ENCODE measurements at places on chromosomes 12 and 14.

DNA sequence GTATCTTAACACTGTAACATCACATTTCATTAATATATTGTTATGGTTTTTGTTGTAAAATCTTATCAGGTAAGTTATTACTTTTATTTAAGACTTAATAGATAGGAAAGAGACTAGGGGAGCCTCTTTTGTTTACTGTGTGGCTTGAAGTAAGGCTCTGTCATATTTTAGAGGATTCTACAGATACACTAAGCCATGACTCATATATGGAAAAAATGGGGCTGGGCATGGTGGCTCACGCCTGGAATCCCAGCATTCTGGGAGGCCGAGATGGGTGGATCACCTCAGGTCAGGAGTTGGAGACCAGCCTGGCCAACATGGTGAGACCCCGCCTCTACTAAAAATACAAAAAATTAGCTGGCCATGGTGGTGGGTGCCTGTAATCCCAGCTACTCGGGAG is 23.6 kb upstream of the NPFF start:
- no peaks in the 10 kb centered on the region for H3K27me3 ChIP-seq
- DNase-seq = no peak
- no peaks in the 10 kb centered on the region for H3K4me1 ChIP-seq
- H3K4me3 ChIP-seq = no peak overlapping the region
- H3K27ac ChIP-seq = no peak overlapping the region

- no peaks in the 10 kb centered on the region for H3K27me3 ChIP-seq
- H3K4me1 ChIP-seq = peaks cover 13% of the 10 kb centered on the region
- no peak overlapping the region for H3K27ac ChIP-seq
- H3K36me3 ChIP-seq = no peaks in the 10 kb centered on the region
Measured at GRCh38 chr14:44988694-44989093, 26.7 kb downstream of the TOGARAM1 start.

DNA sequence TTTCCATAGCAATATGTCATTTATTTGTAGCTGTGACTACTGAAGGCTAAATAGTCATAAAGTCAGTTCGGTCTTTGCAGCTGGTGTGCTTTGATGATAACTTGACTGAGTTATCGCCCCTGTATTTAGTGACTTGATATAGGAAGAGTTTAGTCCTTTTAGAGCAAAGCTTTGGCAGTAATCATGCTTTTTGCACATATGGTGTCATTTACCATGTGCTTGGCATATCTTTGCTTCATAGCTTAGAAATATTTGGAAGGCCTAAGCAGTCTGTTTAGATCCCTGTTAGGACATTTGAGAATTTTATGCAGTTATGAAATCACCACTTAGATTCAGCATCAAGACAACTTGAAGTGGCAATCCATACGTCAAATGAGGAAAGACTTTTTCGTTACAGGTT is 31.6 kb downstream of the POLR3B start:
- H3K4me1 ChIP-seq = no peaks in the 10 kb centered on the region
- no peak for DNase-seq
- H3K27ac ChIP-seq = no peak overlapping the region
- no peaks in the 10 kb centered on the region for H3K27me3 ChIP-seq
- H3K4me3 ChIP-seq = no peak overlapping the region
- no peaks in the 10 kb centered on the region for H3K36me3 ChIP-seq

- no peaks in the 10 kb centered on the region for H3K27me3 ChIP-seq
- H3K36me3 ChIP-seq = no peaks in the 10 kb centered on the region
- H3K4me1 ChIP-seq = no peaks in the 10 kb centered on the region
- no peak overlapping the region for H3K4me3 ChIP-seq
Measured at GRCh38 chr12:24152270-24152669, 202.8 kb upstream of the SOX5 start.

- H3K4me3 ChIP-seq = no peak overlapping the region
- no peak for DNase-seq
- peaks cover 6% of the 10 kb centered on the region for H3K4me1 ChIP-seq
- no peaks in the 10 kb centered on the region for H3K36me3 ChIP-seq
- H3K27ac ChIP-seq = no peak overlapping the region
Measured at GRCh38 chr12:106058256-106059182, 80.2 kb downstream of the NUAK1 start.

DNA sequence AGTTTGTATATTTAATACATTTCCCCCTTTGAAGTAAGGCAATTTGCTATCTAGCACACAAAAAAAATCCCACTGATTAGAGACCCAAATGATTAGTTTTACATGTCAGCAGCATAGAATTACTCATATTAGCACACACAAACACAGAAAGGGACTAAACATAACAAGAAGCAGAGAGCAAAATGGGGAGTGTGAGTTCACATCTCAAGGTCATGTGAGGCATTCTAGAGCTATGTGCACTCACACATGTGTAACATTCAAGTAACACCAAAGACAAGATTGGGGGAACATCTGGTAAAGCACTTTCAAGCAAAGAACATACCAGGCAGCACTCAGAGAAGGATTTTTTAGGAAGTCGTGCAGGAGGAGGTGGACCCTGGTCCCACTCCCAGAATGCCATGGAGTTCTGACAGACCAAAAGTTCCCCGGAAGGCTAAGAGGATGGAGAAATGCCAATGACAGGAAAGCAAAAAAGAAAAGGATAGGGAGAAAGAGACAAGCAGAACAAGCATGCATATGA is 105.8 kb upstream of the SINHCAF start:
- no peaks in the 10 kb centered on the region for H3K4me1 ChIP-seq
- no peaks in the 10 kb centered on the region for H3K36me3 ChIP-seq
- no peak overlapping the region for H3K27ac ChIP-seq
- no peak overlapping the region for H3K4me3 ChIP-seq
- DNase-seq = no peak
- H3K27me3 ChIP-seq = no peaks in the 10 kb centered on the region

- H3K36me3 ChIP-seq = no peaks in the 10 kb centered on the region
- no peaks in the 10 kb centered on the region for H3K4me1 ChIP-seq
- no peak for DNase-seq
- no peak overlapping the region for H3K4me3 ChIP-seq
Measured at GRCh38 chr14:36006623-36007022, 169.9 kb downstream of the PTCSC3 start.

DNA sequence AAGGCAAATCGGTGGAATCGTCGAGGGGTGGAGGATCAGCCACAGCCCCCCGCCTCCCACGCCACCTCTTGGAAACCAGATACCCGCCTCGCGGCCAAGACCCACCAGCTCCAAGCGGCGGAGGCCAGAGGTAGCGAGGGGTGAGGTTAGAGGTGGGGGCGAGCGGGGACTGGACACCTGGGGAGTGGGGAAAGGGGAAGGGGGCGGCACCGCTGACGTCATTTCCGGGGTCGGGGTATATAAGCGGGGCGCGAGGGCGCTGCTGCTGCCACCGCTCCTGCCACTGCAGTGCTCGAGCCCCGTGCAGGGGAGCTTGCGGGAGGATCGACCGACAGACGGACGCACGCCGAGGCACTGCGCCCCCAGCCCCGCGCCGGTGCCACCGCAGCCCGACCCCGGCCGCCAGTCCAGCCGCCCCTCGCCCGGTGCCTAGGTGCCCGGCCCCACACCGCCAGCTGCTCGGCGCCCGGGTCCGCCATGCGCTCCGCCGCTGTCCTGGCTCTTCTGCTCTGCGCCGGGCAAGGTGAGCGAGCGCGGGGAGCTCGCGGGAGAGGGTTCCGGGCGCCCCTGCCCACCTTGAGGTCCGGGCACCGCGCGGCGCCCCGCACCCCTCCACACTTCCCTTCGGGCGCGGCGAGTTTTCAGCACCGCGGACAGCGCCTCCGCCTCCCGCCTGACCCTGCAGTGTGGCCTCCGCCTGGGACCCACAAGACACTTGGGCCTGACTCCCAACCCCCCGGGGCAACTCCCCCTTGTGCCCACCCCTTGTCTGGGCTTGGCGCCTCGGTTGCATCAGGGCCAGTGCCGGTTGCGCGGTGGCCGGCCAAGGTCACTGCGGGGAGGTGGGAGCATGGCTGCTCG is at the start of gene CHGA:
Gene CHGA, plus strand, starts transcription at position 268 of the 861 bp plus-strand sequence. Its CDS starts 210 bp downstream, at position 478.
- H3K27me3 ChIP-seq = no peaks in the 10 kb centered on the region
- DNase-seq = no peak
- H3K4me1 ChIP-seq = no peaks in the 10 kb centered on the region
- no peak within 1 kb of the TSS for H3K27ac ChIP-seq
- H3K36me3 ChIP-seq = no peaks in the 10 kb centered on the region

- H3K27ac ChIP-seq = no peak overlapping the region
- H3K27me3 ChIP-seq = no peaks in the 10 kb centered on the region
- no peak overlapping the region for H3K4me3 ChIP-seq
- DNase-seq = no peak
- no peaks in the 10 kb centered on the region for H3K4me1 ChIP-seq
- H3K36me3 ChIP-seq = no peaks in the 10 kb centered on the region
Measured at GRCh38 chr14:86961106-86961716, 1031.8 kb downstream of the GALC start.

GRCh38 chr14:62253911-62254310 is 491.7 kb downstream of the SNAPC1 start:
- no peak overlapping the region for H3K27ac ChIP-seq
- no peaks in the 10 kb centered on the region for H3K36me3 ChIP-seq
- no peaks in the 10 kb centered on the region for H3K27me3 ChIP-seq
- H3K4me3 ChIP-seq = no peak overlapping the region

GRCh38 chr12:28570811-28571210 is 380.6 kb downstream of the CCDC91 start:
- H3K27me3 ChIP-seq = no peaks in the 10 kb centered on the region
- H3K27ac ChIP-seq = no peak overlapping the region
- no peak for DNase-seq
- H3K36me3 ChIP-seq = no peaks in the 10 kb centered on the region
- no peaks in the 10 kb centered on the region for H3K4me1 ChIP-seq
- no peak overlapping the region for H3K4me3 ChIP-seq

DNA sequence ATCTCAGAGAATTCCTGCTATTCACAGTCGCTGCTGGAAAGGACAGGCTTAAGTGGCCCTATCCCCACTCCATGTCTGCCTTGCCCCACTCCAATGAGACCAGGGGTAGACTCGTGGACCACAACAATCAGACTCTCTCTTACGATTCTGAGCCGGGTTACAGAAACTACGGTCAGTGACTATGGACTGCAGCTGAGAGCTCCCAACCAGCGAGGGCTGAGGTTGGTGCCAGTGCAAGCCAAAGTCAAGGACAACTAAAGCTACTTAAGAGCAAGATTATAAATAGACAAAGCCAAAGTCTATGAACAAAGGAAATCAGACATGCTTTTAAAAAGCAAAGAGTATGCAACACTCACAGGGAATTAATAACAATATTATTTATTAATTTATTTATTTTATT is 18.3 kb upstream of the AMIGO2 start:
- no peak overlapping the region for H3K4me3 ChIP-seq
- H3K27me3 ChIP-seq = no peaks in the 10 kb centered on the region
- H3K27ac ChIP-seq = no peak overlapping the region

DNA sequence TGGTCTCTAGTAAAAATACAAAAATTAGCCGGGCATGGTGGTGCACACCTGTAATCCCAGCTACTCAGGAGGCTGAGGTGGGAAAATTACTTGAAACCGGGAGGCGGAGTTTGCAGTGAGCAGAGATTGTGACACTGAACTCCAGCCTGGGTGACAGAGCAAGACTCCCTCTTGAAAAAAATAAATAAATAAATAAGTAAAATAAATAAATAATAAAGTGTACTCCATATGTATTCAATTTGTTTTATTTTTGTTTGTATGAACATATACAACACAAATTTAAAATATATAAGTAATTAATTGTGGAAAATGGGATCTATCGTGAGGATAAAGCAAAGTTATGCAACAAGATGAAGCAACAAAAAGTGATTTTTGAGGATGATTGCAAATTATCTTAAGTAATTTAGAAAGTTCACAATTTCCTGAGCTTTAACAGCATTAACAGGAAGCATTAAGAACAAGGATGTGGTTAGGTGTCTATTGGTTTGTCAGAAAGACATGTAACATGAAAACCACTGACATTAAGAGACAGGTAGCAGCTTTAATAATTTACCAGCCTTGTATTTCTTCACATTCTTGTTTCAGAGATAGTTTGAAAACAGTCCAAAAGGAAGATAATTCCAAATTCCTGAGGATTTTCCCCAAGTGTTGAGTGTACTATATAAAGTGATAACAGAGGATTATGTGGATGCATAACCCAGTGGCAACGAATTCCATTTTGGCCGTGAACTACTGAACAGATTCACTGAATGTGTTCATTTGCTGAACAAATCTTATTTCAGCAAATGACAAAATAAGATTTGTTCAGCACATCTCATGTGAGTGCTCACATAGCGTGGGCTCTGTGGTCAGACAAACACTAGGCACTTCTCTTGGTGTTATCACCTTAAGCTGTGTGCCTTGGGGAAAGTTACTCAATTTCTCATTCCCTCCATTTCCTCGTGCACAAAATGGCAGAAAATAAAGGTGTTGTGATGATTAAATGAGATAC is 68.6 kb upstream of the RESF1 start:
- no peak for DNase-seq
- no peaks in the 10 kb centered on the region for H3K4me1 ChIP-seq
- no peaks in the 10 kb centered on the region for H3K27me3 ChIP-seq
- H3K4me3 ChIP-seq = no peak overlapping the region
- H3K27ac ChIP-seq = no peak overlapping the region

DNA sequence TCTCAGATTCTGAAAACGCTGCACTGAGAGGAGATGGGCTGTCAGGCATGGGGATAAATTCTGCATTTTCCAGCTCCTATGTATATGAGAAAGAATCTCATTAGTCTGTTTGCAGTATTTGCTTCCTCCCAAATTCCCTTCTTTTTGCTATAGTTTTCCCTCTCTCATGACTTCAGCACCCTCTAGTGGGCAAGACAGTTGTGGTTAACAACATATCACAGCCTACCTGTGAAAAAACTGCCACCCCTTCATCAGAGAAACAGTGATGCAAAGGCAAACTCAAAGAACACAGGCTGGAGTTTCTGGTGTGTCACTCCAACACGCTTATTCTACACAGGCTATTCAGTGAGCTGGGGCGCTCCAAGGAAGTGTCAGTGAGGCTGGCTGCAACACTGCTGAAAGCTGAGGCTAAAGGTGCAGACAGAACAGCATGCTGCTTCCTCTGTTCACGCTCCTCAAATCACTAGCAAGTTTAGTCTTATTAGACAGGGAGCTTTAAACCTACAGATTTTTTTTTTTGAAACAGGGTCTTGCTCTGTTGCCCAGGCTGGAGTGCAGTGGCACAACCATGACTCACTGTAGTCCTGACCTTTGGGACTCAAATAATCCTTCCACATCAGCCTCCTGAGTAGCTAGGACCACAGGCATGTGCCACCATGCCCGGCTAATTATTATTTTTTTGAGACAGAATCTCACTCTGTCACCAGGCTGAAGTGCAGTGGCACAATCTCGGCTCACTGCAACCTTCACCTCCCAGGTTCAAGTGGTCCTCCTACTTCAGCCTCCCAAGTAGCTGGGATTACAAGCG is 19.3 kb downstream of the ZC2HC1C start:
- H3K4me1 ChIP-seq = no peaks in the 10 kb centered on the region
- no peak overlapping the region for H3K27ac ChIP-seq
- no peak overlapping the region for H3K4me3 ChIP-seq
- H3K27me3 ChIP-seq = no peaks in the 10 kb centered on the region
- no peaks in the 10 kb centered on the region for H3K36me3 ChIP-seq

- DNase-seq = no peak
- H3K27me3 ChIP-seq = no peaks in the 10 kb centered on the region
- H3K27ac ChIP-seq = no peak overlapping the region
- H3K4me3 ChIP-seq = no peak overlapping the region
Measured at GRCh38 chr12:85237327-85237726, 42.7 kb upstream of the ALX1 start.
